ENCODE measurements at places on chromosomes 1 and 21. TPM values are rescaled to one million over a fixed set of nuclear protein-coding genes. Genes with fewer than 3 reads are reported as not detected.

GRCh38 chr1:75712306-75712705, 12.2 kb upstream of the ACADM start:
- no peak for DNase-seq

DNA sequence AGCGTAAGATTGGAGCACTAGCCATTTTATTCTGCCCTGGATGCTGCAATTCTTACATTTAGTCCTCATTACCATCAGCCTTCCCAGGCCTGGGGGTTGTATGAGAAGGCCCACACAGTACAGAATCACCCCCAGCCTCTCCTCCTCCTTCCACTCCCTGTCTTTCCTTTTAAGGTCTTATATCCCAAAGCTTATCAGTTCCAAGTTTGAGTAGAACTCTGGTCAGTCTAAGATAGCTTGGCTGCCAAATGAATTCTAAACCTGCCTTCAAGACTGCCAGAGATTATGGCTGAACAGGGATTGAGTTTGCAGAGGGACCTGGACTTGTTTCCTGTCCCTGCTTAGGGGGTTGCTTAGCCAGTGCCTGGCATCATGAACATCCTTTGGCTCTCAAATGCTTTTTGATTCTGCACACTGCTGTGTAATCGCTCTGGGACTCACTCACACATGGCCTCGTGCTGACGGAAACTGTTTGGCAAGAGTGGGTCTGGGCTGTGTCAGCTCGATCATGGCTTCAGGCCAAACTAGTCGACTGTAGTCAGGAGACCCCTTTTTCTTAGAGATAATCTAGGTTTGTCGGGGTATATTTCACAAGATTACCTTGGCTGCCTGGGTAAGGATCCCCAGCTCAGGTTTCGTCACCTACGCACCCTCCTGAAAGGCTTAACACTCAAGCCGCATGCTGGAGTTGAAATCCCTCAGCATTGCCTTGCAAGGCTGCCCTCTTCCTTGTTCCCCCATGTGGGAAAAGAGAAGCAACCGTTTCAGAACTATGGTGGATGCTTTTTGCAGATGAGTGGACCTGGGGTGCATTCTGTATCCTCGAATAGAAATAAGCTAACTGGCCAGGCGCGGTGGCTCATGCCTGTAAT, 252.6 kb downstream of the NFIA start:
- no peak for DNase-seq

GRCh38 chr1:182263706-182264105, 127.9 kb downstream of the GLUL start:
- no peak for DNase-seq

The OLFML2B gene
- total RNA-seq: 0.14 TPM

DNA sequence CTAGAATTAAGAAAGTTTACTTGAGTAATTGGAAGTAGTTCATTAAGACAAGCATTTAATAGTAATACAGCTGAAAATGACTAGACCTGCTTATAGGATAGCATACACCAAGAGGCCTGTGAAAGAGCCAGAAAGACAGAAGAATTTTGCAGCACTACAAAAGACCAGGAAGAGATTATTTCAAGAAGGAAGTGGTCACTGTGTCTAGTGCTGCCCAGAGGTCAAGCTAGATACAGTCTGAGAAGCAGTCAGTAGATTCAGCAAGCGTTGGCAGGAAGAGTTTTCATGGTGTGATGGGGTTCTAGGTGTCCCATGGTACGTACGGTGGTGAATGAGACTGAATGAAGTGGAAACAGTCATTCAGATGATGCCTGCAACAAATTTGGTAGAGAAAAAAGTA, 31.5 kb downstream of the RGS8 start:
- DNase-seq: no peak

DNA sequence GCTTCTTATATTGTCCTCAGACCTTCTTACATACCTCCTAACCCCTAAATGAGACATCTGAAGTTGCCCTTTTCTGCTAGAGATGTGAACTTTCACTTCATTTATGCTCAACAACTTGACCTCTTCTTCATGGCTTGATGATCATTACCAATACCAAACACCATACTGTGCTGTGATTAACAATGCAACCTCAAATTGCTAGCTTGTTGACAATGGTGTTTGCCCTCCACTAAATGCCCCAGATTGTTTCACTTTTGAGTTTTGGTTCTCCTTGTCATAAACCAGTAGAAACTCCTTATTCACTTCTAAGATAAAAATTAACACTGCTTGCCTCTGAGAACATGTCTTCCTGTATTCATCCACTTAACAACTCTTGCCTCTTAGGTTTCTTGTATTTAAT, 5.6 kb downstream of the JAK1 start:
- no peak for DNase-seq

DNA sequence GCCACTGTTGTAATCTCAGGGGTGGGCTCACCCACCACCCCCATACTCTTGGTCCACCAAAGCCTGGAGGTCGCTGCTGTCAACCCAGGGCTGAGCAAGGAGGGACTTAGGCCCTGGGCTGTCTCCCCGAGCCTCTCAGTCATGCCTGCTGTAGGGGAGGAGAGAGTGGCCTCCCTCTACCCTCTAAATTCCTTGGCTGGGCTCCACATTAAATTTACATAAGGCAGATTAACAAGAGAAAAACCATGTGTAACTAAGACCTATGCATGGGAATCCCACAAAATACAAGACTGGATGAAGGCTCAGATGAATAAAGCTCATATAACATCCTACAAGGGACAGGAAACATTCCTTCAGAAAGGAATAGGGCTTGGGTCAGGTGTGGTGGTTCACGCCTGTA, 1.8 kb upstream of the PIK3CD start:
- DNase-seq: no peak

DNA sequence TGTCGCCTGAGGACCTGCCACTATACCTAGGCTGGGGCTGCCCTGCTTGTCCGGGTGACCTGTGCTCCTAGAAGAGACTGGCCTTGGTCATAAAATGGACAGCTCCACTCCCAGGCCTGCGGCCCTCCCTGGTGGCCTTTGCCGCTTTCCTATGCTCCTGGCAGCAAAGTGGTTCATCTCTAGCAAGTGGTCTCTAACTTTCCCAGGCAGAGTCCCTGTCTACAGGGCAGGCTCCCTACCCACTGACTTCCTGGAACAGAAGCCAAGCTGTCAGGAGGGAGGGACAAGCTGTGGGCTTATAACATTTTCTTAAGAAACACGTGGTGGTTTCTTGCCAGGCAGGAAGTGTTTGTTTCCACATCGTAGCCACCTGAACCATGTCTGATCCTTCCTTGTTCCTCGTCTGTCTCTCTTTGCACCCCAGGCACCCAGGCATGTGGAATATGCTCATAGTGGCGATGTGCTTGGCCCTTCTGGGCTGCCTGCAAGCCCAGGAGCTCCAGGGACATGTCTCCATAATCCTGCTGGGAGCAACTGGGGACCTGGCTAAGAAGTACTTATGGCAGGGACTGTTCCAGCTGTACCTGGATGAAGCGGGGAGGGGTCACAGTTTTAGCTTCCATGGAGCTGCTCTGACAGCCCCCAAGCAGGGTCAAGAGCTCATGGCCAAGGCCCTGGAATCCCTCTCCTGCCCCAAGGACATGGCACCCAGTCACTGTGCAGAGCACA, 10.1 kb downstream of the H6PD start:
- no peak for DNase-seq
